NCI-H2081 (cell line): ENCODE measurements at places on chromosomes 7 and 10.

- DNase-seq, result no peak
Measured at GRCh38 chr10:123574109-123574698, 92.0 kb upstream of the GPR26 start.

DNA sequence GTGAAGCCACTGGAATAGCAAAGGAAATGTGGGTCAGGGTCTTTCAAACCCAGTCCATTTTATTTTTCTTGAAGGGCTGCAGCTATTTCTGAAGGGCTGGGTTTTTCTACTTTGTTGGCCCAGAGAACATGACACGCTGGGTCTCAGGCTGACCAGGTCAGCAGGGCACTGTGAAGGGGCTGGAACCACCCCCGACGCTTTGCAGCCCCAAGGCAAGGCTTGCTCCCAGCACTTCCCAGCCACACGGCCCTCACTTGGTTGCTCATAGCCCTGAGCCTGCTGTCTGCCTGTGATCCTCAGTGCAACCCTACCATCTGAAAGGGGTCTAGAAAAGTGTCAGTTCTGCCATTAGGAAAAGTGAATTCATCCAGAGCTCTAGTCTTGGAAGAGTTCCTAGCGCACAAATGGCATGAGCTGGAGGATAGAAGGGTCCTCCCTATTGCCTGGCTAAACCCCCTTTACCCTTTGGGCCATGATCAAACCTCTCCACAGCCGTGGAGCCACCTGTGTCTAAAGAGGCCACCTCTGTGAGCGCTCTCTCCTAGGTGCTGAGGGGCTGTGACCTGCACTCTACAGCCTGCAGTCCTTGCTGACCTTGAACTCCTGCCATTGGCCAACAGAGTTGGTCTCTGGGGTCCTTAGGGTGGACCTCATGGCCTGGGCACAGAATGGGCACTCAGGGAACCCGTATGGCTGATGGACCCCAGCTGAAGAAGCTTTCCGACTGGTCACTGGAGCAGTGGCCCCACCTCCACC lies 132.0 kb downstream of the RGS10 start:
- no peak for DNase-seq

DNA sequence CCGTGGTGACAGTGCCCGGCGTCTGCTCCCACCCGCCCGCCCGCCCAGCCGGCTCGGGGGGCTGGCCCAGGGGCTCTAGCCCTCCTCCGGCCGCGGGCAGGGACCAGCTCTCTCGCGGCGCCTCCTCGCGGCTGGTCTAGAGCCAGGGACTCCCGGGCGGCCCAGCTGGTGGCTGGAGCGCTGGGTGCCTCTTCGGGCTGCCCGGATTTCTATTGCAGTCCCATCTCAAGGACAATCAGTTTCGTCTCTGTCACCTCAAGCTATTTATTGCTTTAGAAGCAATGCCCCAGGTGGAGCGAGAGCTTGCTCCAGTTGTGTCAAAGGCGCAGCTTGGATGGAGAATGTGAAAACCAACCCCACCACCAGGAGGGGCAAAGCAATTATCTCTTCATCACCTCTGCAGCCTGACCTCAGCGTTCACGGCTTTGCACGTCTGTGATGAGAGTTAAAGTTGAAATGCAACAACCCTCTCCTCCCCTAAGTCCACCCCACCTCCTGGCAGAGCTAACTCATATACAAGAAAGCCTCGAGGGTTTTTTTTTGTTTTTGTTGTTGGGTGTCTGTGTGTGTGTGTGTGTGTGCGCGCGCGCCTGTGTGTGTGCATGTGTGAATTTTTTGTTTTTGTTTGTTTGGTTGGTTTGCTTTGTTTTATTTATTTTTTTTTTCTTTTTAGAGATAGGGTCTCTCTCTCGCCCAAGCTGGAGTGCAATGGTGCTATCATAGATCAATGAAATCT lies at the start of gene ITGA8:
Gene ITGA8 (minus strand): TSS at position 24 of the 736 bp plus-strand sequence. CDS start 151 bp downstream, outside the sequence.
- no peak for DNase-seq

- no peak for DNase-seq
Measured at GRCh38 chr10:36711361-36711760, 414.0 kb upstream of the ANKRD30A start.

- no peak for DNase-seq
Measured at GRCh38 chr7:132102391-132102790, 473.9 kb downstream of the PLXNA4 start.

DNA sequence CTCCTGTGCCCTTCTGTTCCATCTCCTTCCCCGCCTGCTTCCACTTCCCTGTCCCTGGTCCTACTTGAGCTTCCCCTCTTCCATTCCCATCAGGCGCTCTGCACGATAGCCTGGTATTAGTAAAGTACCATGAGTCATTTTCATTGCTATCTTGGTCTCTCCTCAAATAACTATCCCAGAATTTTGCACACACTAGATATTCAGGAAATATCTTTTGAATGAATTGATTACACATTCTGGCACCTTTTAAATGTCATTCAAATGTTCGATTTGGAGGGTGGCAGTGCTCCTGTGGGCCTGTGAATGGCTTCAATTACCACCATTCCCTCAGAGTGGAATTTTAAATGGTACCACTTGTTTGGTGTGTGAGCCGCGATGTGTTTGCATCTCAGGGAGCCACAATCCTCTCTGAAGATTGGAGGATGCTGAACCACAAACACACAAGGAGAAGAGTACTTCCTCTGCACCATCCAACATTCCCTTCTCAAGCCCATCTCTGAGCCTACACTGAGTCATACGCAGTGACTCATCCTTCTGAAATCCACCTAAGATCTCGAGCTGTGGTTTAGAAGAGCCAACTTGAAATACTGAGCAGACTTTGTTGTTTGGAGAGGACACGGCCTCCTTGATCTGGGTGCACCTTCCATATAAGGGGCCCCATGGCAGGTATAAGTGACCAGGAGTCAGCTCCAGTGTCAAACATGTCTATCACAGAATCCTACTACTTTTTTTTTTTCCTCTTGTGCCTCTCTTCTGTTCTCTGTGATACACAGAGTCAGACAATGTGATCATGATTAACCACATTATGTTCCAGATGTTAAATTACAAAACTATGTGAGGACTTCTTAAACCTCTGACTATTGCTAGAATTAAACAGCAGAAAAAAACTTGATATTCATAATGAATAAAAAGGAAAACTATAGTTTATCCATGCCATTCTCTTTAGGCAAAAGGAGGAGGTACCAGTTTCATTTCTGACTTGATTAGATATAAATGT lies 81.9 kb downstream of the BMPER start:
- no peak for DNase-seq

- DNase-seq, result no peak
Measured at GRCh38 chr7:87513735-87514335, 38.4 kb upstream of the ABCB4 start.

DNA sequence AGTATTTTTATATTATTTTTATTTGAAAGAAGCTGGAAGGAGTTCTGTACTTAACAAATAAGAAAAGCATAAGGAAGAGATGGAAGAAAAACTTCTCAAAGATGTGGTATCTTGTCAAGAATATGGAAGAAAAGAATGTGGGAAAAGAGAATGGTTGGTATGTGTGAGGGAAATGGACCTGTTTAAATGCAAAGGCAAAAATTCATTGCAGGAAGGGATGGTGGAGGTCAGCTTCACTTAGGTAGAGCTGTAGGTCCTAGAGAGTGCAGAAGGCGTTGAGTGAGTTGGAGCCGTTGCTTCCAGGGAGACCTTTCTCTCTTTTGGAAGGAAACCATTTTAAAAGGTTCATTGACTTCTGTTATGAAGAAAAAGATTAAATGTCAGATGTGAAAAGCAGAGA lies 107.3 kb downstream of the EXOC4 start:
- DNase-seq, result no peak

- no peak for DNase-seq
Measured at GRCh38 chr10:84755311-84755710, 426.9 kb downstream of the CCSER2 start.

DNA sequence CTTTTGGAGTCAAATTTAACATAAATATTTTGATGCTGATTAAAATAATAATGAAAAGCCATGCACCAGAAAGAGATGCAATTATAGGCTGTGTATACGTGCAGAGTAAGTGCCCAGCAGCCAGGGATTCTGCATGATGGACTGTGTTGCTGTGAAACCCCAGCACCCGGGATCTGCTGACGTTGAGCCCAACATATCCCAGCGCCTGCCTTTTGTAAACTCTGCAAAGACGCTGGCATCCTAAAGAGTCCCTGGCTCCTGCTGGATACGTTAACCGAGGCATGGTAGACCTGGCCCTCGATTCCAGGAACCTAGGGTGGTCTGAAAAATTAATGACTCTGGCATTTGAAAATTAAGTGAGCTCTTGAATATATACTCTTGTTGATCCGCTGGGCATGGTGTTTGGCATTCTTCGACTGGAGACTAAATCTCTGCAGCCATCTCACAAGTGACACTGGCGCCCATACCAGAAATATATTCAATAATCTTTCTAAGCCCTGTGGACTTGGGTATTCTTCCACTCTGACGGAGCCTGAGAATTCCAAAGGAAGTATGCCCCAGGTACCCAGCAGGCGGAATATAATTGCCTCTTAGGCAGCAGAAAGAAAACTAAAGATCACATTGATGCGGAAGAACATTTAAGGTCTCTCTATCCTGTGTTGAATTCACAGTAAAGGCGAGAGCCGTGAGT lies 191.2 kb upstream of the SH2B2 start:
- DNase-seq, result no peak

DNA sequence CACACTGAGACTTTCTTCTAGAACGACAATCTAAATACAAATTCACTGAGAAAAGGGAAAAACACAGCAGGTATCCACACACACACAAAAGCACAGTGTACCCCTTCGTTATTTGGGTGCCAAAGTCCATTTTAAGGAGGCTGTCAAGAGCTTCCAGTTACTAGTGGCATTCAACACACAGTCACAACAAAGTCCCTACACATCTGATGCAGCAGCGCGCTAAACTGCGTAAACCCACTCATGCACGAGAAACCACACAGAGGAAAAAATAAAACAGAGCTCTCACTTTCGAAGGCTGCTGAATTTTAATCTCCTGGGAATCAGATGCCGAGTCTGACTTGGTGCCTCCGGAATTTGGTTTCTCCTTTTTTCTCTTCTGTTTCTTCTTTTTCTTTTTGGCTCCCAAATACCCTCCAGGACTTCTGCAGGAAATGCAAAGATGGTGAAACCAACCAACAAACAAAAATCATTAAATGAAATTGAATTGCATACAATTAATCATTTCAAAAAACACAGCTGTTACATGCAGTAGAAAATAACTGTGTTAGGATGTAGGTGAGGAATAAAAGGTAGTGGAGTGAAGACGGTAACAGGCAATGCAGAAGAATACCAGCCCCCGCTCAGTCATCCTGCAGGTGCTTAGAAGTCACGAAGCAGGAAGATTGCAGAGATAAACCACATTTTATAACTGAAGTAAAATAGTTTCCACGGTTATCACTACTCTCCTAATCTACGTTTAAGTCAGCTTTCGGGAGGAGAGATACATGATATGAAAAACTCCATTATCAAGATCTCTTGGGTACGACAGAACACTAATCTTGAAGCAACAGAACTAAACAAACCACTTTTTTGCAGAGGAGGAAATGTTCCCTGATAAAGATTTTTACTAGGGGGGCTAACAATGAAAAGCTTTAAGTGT lies 27.1 kb downstream of the NMT2 start:
- DNase-seq, result peak; percentile 34

GRCh38 chr10:76769161-76769560 lies 868.4 kb downstream of the KCNMA1 start:
- no peak for DNase-seq

DNA sequence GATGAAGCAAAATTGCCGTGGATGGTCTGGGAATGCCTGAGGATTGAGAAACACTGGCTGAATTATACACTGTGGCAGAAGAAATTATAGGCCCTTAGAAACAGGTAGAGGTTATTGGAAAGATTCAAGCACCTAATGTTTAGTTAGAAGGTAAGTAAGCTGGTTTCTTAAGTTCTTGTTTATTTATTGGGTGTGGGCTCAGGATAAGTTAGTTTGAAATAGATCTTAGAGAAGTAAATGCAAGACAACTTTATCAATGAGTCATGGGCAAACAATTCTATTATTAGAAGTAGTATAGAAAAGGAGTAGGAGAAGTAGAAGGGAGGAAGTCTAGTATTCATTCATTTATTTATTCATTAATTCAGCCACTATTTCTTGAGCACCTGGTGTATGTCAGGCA lies 96.5 kb downstream of the KAT6B start:
- no peak for DNase-seq

DNA sequence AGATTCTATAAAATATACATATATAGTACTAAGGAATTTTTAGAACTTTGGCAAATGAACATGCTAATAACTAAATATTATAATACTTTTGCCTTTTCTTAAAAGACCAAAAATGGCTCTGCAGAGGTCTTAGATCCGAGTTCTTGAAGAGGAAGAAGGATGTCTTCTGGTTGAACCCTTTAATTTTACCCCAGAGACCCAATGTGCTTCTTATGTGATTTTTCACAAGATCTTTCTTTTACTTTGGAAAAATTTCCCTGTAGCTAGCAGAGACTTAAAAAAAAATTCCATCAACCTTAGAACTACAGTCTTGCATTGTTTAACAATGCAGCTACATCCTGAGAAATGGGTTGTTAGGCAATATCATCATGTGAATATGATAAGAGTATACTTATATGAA lies 663.2 kb downstream of the PARD3 start:
- no peak for DNase-seq

- DNase-seq, result peak; percentile 41
Measured at GRCh38 chr7:29485339-29486190, 78.1 kb upstream of the PRR15 start.

DNA sequence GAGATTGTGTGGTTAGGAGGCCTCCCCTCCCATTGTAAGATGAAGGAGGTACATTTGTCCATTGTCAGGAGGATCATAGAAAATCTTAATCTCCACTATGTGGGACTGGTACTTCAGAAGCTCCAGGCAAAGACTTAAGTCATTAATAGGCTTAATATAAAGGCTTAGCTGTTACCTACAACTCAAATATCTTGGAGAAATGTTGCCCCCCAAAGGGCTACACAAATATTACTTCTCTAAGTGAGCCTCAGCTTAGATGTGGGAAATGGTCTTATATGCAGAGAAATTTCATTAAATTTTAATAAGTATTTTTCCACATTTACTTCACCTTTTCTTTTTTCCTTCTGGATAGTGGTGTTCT lies 27.2 kb downstream of the TAS2R41 start:
- no peak for DNase-seq

- no peak for DNase-seq
Measured at GRCh38 chr7:17054836-17055235, 173.1 kb upstream of the AGR3 start.

DNA sequence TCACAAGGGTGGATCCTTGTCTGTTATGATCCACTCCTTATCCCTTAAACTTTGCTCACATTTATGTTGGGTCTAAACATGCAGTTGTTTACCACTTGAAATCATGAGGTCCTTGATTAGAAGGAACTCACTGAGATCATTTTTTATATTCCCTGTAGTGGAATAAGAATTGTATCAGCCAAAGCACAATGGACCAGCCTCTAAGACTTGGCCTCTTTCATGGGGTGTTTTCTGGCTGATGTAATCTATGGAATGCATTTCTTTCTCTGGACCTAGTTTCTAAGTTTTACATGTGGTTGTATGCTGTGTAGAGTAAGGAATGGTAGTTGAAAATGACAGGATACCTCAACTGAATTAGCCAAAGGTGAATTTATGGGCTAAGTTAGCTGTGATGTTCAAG lies 376.6 kb downstream of the SORCS3 start:
- no peak for DNase-seq

GRCh38 chr10:109451879-109452278 lies 471.4 kb downstream of the XPNPEP1 start:
- no peak for DNase-seq
